ENCODE measurements at places on chromosomes 7 and 10.

DNA sequence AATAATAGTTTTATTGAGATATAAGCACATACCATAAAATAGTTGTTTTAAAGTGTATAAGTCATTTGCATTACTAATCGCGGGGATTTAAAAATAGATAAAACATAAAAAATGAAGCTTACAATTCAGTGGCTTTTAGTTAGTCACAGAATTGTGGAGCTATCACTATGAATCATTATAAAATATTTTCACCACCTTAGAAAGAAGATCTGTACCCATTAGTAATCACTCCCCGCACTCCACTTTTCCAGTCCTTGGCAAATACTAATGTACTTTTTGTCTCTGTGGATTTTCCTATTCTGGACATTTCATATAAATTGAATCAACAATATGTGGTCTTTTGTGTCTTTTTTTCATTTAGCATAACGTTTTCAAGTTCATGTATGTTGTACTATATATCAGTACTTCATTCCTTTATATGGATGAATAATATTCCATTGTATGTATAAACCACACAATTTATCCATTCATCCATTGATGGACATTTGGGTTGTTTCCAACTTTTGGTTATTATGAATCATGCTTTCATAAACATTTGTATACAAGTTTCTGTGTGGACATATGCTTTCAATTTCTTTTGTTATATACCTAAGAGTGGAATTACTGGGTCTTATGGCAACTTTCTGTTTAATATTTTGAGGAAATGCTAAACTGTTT is 162.5 kb downstream of the MAGI2 start:
- no peak for DNase-seq

DNA sequence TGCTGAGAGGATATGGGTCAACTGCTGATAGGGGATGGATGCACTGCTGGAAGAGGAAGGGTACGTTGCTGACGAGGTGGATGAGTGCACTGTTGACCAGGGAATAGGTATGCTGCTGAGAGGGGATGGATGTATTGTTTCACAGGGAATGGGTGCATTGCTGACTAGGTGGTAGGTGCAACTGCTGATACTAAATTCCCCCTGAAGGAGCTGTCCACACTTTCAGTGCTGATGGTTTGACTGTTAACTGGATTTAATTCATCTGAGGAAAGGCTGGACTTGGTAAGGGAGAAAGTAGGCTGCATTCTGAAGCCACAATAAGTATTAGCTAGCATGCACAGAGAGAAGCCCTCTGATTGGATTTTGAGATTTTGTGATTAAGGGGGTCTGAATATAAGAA is 1196.8 kb upstream of the PHF14 start:
- no peak for DNase-seq

DNA sequence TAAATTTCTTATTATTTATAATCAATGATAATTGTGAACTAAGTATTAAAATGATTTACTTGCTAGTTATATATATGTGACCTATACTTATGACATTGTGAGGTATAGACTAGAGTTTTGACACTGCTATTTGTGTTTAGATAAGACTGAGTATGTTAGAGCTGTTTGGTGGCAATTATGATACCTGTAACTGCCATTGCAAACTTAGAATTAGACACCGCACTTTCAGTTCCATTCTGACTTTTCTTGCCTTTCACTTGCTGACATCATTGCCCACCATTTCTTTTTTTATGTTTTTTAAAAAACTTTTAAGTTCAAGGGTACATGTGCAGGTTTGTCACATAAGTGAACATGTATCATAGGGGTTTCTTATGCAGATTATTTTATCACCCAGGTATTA is 214.5 kb downstream of the MBL2 start:
- no peak for DNase-seq

GRCh38 chr10:88039496-88040200 is 176.2 kb downstream of the PTEN start:
- DNase-seq = no peak

DNA sequence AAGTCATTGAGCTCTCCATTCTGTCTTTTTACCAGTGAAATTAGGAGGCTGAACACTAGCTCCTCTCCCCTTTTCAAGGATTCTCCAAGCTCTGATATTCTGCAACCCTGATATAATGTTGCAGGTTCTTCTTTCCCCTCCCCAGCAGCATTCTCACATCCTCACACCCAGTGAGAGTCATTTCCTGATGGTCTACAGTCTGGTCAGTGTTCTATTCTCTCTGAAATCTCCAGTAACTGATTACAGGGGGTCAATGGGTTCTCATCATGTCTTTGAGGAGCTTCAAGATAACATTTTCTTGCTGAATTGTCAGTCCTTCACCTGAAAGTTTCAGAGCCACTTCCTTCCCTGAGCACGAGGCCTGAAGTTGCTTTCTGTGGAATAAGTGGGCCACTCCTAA is 299.4 kb downstream of the PTEN start:
- no peak for DNase-seq

DNA sequence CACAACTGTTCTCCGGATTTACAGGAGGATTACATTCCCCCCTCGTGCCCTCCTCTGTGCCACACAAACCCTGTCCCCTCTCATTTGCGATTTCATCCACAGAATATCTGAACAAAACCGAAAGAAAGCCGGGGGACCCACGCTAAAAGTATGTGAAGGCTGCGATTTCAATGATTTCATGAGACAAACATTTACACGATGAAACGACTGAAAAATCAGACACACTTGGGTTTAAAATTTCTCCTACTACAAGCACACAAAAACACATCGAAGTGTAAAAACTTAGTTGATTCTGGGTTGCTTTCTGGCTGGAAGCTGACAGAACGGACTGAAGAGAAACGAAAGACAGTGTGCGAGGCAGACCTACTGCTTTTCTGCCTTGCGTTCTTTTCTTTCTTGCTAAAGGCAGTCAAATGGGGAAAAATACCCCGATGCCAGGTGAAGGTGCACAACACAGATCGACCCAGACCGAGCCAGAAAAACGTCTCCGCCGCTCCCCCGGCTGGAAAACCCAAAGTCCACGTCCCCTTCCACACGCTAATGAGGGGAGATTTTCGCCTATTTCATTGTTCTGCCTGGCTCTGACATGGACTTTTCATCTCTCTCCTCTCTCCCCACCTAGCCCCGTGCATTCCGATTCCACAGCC is 1.2 kb downstream of the HIPK2 start:
- DNase-seq = no peak

- no peak for DNase-seq
These were observed 22.7 kb downstream of the YKT6 start for GRCh38 chr7:44223362-44224079.

GRCh38 chr10:108358912-108359311 is 1194.4 kb upstream of the SORCS1 start:
- no peak for DNase-seq

GRCh38 chr10:44723619-44724325 is 187.4 kb upstream of the TMEM72 start:
- no peak for DNase-seq

- DNase-seq = peak; percentile 50
These were observed 9.9 kb upstream of the EPHB4 start for GRCh38 chr7:100837099-100837836.

DNA sequence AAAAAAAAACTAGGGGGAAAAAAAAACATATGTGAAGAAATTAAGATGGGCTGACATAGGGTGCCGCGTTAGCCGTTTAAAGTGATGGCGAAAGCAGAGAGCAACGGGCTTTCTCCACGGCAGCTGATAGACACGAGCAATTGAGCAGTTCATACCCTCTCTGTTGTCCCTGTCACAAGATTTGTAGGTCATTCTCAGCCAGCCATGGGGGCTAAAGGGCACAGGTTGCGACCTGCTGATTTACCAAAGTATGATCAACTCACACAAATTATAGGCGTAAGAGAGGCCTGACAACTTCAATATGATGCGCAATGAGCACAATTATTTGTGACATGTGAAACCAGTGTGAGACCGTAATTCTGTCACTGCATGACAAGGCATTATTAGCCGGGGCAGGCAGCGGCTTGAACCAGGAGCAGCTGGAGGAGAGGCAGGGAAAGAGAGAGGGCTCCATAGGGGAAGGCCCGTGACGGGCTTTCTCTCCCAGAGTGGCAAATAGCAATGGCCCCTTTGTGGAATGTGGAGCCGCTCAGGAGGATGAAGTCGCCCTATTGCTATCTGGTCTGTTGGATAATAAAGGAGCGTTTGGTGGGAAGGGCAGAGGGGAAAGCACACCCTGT is 195.1 kb upstream of the HABP2 start:
- no peak for DNase-seq

- no peak for DNase-seq
These were observed 573.4 kb downstream of the ETV1 start for GRCh38 chr7:13416071-13416470.

- peak; percentile 54 for DNase-seq
These were observed 168.0 kb upstream of the ZNF32 start for GRCh38 chr10:43816351-43817321.

GRCh38 chr10:130021383-130021950 is 57.4 kb upstream of the EBF3 start:
- no peak for DNase-seq
